ENCODE measurements at places on chromosomes 3 and 15.
A peak's percentile ranks its signal among the peaks of the same experiment; 100 is the strongest.

- DNase-seq, result no peak
These were observed 18.7 kb downstream of the TNFAIP8L3 start for GRCh38 chr15:51075826-51076523.

GRCh38 chr3:124837730-124838186, 49.4 kb downstream of the ITGB5 start:
- no peak for DNase-seq

- DNase-seq, result no peak
These were observed at the start of gene ADAMTSL3 for GRCh38 chr15:83653639-83654378. Gene ADAMTSL3, plus strand, starts transcription at chr15:83654123. Its CDS starts 1,639 bp downstream, at chr15:83655762.

DNA sequence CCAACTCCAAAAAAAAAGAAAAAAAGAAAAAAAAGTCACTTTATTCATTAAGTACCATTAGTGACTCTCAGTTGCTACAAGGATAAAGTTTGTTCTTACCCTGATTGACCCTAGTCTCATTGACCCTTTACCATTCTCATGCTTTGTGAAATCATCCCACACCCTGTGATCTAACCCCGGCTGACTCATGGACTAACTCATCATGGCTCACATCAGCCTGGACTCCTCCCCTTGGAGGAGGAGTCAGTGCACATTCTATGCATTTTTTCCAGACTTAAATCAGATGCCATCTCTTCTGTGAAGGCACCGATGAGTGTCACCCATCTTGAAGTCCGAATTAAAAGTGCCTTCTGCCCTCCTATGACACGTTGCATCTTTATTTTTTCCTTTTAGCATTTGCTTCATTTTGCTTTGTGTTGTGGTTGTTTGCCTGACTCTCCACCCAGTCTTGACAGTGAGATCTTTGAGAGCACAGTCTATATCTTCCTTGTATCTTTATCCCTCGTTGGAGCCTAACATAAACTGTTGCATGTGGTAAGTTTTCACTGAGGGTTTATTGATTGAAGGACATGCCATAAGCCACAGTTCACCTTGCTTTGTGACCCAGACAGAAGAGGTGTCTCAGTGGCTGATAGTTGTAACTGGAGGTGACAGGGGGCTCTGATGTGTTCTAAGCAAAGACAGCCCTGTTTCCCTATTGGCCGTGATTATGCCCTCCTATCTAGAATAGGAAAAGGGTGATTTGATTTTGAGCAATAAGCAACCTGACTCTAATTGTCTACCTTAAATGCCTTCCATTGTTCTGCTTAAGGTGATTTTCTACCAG, 72.1 kb downstream of the IL1RAP start:
- DNase-seq, result peak; percentile 82

- no peak for DNase-seq
These were observed 124.6 kb downstream of the NTRK3 start for GRCh38 chr15:88131937-88132336.

- DNase-seq, result no peak
These were observed 90.8 kb downstream of the LRIG1 start for GRCh38 chr3:66409771-66410754.

DNA sequence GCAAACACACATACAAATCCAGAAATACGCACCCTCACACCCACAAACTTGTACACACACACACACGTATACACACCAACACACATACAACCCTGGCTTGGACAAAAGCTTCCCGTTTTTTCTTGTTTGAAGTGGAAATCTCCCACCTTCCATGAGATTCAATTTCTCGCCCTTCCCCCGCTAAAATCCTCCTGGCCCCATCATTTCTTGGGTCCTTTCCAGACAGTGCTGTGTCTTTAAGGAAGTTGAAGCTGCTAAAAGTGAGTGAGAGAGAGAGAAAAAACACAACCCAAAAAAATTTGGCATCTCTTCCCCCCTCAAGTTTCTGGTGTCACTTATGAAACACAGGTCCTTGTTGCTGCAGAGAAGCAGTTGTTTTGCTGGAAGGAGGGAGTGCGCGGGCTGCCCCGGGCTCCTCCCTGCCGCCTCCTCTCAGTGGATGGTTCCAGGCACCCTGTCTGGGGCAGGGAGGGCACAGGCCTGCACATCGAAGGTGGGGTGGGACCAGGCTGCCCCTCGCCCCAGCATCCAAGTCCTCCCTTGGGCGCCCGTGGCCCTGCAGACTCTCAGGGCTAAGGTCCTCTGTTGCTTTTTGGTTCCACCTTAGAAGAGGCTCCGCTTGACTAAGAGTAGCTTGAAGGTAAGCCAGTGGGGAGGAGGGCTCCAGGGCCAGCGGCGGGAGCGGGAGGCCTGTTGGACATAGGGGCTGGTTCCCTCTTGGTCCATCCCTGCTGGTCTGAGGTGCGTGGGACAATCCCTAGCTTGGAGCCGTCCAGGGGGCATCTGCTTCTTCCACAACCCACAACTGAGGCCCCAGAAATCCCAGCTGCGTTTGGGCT, at the start of gene ISLR:
Gene ISLR, plus strand, starts transcription at position 331 of the 839 bp plus-strand sequence. CDS start 1,149 bp downstream, outside the sequence.
- no peak for DNase-seq

- DNase-seq, result no peak
These were observed 85.1 kb downstream of the DUT start for GRCh38 chr15:48416301-48416700.

DNA sequence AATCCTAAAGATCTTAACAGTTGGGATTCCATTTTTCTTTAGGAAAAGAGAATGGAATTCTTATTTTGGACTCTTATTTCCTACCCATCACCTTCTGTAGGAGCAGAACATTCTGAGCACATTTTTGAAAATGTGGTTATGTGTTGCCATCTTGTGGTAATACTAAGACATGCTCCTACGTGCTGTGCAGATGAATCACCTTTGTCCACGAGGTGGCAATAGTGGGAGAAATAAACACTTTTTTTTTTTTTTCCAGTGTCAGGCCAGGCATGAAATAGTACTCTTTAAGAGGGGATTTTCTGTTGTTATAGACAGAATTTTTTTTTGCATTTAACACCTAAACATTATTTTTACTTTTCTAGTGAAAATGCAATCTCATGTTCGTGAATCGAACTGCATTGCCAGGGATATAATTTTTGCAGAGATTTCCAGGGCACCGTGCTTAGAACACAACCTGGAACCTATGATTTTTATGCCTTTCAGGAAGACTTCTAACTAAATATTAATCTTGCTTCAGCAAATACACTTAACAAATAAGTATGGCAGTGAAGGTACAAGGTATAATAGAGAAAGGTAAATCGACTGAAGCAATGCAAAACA, 196.6 kb downstream of the GAP43 start:
- peak; percentile 84 for DNase-seq

- no peak for DNase-seq
These were observed 58.4 kb downstream of the IGF2BP2 start for GRCh38 chr3:185766329-185767001.

DNA sequence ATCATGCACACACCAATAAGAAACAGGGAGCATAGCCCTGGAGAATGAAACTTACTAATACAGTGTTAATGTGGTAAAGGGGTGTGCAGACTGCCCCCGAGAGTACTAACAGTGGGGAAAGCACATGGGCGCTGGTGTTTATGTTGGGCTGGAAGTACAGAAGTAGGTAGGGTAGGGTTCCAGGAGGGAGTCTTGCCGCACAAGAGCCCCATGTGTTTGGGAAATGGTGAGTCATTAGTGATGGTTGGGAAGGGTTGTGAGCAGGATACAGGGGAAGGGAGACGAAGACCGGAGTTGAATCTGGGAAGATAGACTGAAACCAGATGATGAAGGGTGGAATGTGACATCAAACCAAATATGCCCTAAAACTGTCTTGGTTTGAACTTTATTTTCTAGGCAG, 117.1 kb downstream of the THSD4 start:
- no peak for DNase-seq

DNA sequence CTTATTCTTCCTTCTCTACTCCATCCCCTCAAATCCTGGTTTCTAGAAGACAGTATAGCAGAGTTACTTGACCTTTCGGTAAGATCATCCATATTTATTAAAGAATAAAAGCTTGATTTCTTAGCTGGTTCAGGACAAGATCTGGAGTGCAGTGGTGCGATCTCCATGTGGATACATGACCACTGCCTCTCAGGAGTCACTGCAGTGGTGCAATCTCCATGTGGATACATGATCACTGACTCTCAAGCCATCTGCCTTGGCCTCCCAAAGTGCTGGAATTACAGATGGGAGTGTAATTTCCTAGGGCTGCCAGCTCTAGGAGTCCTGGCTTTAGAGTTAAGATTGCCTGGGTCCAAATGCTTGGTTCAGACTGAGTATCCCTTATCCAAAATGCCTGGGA, 16.5 kb downstream of the LARP6 start:
- DNase-seq, result no peak

- DNase-seq, result no peak
These were observed 57.9 kb downstream of the PPP2R3A start for GRCh38 chr3:136023264-136023978.

- no peak for DNase-seq
These were observed 93.7 kb downstream of the TMEM266 start for GRCh38 chr15:76153241-76154197.

GRCh38 chr15:87944050-87944449, 312.5 kb downstream of the NTRK3 start:
- DNase-seq, result no peak

- no peak for DNase-seq
These were observed 372.8 kb downstream of the TIGIT start for GRCh38 chr3:114666623-114667022.

GRCh38 chr3:5270666-5271371, 83.3 kb downstream of the EDEM1 start:
- DNase-seq, result no peak

GRCh38 chr3:129305592-129306091, 27.0 kb downstream of the HMCES start:
- no peak for DNase-seq

- no peak for DNase-seq
These were observed 33.6 kb downstream of the TPM1 start for GRCh38 chr15:63075984-63076713.

GRCh38 chr3:152445212-152445611, 176.5 kb downstream of the MBNL1 start:
- DNase-seq, result peak; percentile 18

GRCh38 chr15:76197703-76198455, 113.4 kb downstream of the ETFA start:
- DNase-seq, result no peak

DNA sequence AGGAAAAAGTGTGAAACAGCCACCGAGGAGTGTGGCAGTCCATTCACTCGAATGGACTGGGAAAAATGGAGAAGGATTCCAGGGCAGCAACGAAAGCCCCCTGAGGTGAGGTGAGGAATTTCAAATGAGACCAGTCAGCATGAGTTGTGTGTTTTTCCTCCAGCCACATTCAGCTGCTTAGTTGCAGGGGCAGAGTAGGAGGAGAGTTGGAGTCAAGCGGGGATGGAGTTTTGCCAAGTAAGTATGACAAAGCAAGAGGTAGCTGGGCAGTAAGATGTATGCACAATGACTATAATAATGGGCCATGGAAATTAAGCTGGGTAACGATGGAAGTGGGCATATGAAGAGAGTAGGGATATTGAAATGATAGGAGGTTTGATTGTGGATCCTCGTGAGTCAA, 64.4 kb downstream of the CCDC54 start:
- peak; percentile 35 for DNase-seq

GRCh38 chr3:25782938-25783660, at the start of gene NGLY1:
Gene NGLY1, minus strand, starts transcription at chr3:25783443. Its CDS starts 53 bp downstream, at chr3:25783390.
- peak; percentile 84 for DNase-seq

- no peak for DNase-seq
These were observed 444.9 kb upstream of the THBS1 start for GRCh38 chr15:39135989-39136388.

All from RKO (cell line).